ENCODE measurements at places on chromosomes 7 and 10.
A peak's percentile ranks its signal among the peaks of the same experiment; 100 is the strongest.

- no peak for DNase-seq
Observed at GRCh38 chr7:110418659-110419280, 672.2 kb upstream of the LRRN3 start.

DNA sequence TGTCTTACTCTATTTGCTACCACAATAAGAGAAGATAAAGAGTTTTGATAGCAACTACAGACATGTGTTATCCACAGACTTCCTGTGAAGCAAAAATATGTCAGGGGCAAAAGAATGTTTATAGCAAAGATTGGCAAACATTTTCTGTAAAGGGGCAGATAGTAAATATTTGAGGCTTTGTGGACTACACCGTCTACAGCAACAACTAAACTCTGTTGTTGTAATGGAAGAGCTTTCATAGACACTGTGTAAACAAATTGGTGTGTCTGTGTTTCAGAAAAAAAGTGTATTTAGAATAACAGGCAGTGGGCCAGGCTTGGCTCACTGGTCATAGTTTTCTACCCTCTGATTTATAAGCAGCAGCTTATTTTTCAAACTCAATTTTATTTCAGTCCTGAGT is 521.4 kb downstream of the ANKRD7 start:
- no peak for DNase-seq

DNA sequence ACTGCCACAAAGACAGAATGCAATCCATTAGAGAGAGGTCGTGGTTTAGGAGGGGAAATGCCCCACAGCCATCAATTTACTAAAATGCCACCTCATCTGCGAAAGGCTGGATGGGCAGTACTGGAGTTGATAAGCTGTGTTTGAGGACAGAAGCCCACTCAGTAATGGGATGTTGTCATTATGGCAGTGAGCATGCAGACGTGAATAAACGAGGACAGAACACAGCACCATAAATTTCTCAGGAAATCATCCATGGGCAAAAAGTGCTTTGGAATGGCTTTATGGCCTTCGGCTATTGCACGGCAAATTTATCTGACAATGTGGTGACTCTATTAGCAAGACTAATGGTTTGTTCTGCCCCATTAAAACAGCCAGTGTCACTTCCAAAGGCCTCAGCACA is 15.9 kb upstream of the C10orf53 start:
- DNase-seq: no peak

- DNase-seq: no peak
Observed at GRCh38 chr7:15303357-15303756, 258.5 kb downstream of the AGMO start.

DNA sequence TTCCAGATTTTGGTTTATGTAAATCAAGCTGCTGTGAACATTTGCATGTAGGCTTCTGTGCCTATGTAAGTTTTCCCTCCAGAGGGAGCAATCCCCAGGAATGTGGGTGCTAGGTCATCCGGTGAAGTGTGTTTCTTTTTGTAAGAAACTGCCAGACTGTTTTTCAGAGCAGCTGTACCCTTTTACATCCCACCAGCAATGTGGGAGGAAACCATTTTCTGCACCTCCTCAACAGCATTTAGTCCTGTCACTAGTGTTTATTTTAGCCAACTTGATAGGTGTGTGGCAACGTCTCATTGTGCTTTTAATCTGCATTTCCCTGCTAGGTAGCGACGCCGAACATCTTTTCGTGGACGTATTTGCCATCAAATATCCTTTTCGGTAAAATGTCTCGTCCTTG is 395.7 kb upstream of the FOXK1 start:
- no peak for DNase-seq

DNA sequence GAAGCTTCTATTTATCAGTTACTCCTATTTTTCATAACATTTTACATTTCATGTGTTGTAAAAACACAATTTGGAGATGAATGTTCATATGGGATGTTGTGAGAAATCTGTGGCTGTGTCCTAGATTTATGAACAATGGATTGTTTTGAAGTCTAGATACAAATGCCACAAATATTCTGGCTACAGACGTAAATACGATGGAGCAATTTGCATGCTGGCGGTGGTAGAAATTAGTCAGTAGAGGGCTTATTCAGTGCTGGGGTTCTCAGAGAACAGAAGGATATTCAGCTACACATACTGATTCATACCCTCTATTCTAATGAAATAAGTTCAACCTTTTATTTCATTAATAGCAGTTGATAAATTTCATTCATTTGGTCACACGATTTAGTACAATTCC is 48.8 kb downstream of the PLPP4 start:
- DNase-seq: no peak

- peak; percentile 46 for DNase-seq
Observed at GRCh38 chr7:8418629-8419245, 14.7 kb upstream of the NXPH1 start.

GRCh38 chr10:70135684-70136083 is 3.1 kb upstream of the AIFM2 start:
- no peak for DNase-seq

DNA sequence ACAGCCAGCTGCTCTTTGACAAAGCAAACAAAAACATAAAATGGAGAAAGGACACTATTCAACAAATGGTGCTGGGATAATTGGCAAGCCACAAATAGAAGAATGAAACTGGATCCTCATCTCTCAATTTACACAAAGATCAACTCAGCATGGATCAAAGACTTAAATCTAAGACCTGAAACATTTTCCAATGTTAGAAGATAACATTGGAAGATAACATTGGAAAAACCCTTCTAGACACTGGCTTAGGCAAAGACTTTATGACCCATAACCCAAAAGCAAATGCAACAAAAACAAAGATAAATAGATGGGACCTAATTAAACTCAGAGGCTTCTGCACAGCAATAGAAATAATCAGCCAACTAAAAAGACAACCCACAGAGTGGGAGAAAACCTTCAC is 425.7 kb upstream of the SEMA3D start:
- DNase-seq: no peak

GRCh38 chr10:90274721-90275468 is 573.5 kb downstream of the KIF20B start:
- DNase-seq: no peak

DNA sequence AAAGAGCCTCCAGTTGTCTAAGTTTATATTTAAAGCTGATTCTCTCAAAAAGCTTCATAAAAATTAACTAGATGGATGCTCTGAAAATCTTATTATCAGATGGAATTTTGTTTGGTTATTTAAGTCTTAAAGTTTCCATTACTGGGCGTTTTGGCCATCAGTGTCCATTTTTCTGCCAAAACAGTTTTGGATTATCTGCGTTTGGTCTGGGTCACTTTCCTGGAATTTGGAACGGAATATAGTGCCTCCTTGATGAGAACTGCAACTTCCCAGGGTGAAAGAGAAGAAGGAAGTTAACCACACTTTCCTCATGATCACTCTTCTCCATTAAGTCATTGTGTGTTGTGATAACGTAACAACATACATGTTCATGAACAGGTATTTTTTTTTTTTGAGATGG is 764.9 kb upstream of the AUTS2 start:
- DNase-seq: no peak
